Fibroblast of upper back skin (primary cell): ENCODE measurements at places on chromosomes 7 and 10.

DNA sequence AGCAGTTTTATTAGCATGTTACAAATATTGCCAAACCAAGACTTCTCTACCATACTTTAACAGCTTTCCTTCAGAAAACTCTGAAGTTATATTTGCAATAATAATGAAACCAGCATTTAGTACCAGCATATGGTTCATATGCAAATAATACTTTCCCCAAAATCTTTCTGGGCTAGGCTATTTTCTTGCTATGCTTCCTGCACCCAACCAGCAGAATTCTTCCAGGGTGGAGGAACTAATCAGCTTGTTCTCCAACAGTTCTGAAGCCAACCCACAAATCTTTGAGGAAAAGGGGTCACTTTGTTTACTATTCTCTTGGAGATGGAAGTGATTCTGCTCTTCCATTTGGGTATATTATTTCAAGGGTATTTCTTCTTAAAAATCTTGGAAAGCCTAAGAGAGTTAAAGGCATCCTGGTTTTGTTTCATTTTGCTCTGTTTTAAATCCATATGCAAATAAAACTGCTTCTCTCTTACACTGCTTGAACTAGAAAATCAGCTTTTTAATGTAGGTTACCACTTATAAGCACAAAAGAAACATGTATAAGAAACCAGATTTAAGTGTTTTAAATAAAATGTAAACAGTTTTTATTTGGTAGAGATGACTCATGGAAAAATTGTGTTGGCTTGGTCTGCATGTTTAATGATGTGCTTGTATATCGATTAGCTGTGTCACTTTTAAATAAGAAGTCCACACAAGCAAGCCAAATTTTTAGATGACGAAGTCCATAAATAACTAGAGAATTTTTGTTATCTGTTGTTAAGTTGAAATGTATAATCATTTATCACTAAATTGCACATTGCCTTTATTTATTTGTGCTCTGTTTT, 103.7 kb downstream of the HECTD2 start:
- DNase-seq: peak; percentile 12

- no peak for DNase-seq
These were observed 12.4 kb upstream of the PRLHR start for GRCh38 chr10:118607768-118608354.

- DNase-seq: no peak
These were observed 613.8 kb downstream of the ZWINT start for GRCh38 chr10:55747244-55747643.

GRCh38 chr10:70699659-70700174, 27.4 kb downstream of the ADAMTS14 start:
- DNase-seq: peak; percentile 77

GRCh38 chr10:116307455-116307854, 16.8 kb upstream of the CCDC172 start:
- no peak for DNase-seq

- no peak for DNase-seq
These were observed 406.5 kb upstream of the SHH start for GRCh38 chr7:156218544-156219306.

- no peak for DNase-seq
These were observed 78.6 kb upstream of the SYPL1 start for GRCh38 chr7:106190589-106191330.

- DNase-seq: peak; percentile 22
These were observed 52.2 kb downstream of the GPR158 start for GRCh38 chr10:25226775-25227682.

- no peak for DNase-seq
These were observed 38.8 kb downstream of the RAMP3 start for GRCh38 chr7:45196374-45196773.

DNA sequence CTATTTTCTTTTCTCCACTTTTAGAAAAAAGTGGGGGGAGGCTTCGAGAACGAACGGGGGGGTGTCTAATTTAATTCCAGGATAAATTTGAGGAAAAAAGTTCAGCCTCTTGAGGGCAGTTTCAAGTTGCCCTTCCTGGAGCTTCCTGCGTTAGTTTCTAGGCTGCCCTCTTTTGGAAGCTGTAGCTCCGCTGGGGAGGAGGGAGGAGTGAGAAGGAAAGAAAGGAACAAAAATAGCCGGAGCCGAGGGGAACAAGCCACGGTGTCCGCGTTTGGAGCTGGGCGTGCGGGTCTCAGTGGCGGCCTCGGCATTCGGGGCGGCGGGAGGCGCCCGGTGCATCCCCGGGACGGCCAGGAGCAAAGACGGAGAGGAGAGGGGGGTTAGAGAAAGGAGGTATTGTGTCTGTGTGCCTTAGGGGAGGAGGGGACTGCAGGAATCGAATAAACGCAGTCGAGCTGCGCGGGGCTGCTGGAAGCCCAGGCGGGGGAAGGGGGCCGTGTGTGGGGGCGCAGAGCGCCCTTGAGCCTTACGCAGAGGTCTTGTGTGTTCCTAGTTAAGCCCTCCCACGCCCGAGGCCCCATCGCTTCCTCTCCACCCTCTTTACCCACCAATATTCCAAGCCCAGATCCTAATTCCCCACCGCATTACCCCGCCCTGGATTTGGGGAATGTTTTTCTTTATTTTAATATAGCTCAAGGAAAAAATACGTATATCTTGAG, 2.0 kb upstream of the TNRC18 start:
- peak; percentile 90 for DNase-seq

DNA sequence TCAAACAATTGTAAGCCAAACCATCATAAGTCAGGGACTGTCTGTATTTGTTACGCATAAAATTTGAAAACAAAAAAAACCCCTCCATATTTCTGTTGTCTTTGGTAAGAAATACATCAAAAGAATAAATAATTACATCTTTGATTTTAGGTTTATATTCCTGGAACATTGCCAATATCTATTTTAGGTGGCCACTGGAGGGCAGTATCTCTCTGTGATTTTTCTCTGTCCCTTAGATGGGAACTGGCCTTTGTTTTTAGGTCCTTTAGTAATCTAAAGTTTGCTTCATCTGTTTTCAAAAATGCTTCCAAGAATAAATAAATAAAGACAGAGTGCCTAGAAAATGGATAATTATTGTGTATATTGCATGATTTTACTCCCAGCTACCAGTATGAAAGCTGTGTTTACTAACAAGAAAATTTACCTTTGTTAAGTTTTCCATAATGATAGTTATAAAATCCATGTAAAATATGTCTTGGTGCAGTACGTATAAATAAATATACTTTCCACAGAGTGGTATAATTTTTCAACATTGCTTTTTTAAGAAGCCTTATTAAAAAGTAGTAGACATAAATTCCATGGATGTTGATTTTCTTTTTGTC, 64.2 kb downstream of the PHYHIPL start:
- peak; percentile 49 for DNase-seq
